ENCODE measurements at places on chromosomes 4 and X.

DNA sequence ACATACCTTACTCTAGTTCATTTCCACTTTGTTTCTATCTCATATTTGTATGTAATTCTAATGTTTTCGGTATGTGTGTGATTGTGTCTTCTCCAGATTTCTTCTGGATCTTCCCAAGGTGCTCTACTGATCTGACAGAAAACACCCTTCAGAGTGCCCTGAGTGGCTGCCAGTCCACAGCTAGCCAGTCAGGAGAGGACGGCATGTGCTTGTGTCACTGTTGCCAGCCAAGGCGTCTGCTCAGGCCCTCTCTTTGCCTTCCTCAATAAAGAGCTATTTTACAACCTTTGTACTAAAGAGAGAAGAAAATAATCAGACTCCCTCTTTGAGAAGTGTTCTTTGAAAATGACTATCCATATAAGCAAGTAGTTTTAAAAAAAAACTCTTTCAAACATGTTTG is 29.0 kb downstream of the CD99L2 start:
- no peak for DNase-seq

DNA sequence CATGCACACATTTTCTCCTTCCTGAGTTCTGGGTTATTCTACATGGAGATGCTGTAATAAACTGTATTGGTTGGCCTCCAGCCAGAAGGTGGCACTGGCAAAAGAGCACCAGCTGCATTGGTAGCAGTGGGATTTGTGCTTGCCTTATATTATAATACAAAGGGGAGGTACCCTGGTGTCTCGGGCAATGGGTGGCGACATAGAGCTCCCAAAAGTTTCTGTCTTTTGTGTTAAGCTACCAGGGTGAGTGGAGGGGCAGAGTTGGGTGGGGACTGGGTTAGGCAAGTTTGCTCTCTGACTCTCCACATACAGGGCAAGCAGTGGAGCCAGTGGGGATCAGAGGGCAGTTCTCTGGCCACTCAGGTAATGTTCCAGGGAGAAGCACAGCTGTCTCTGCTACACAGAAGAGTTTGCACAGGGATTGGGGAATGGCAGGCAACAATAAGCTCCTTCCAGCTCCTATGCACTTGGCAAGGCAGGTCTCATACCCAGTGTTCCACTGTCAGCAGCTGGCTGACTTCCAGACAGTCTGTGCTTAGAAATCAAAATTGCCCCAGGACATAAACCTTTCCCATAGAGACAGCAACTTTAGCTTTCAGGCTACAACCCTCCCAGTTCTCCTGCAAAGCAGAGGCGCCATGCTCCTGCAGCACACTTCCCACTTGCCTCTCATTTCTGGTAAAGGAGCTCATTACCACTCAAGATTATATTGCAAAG is 463.9 kb upstream of the PCDH7 start:
- no peak for DNase-seq

- no peak for DNase-seq
Observed at GRCh38 chrX:150688911-150689451, 4.2 kb upstream of the MTMR1 start.

DNA sequence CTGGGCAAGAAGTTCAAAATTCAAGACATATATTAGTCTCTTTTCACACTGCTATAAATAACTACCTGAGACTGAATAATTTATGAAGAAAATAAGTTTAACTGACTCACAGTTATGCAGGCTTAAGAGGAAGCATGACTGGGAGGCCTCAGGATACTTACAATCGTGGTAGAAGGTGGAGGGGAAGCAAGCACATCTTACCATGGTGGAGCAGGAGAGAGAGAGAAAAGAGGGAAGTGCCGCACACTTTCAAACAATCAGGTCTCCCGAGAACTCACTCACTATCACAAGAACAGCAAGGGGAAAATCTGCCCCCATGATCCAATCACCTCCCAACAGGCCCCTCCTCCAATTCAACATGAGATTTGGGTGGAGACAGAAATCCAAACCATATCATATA is 273.3 kb upstream of the RASGEF1B start:
- DNase-seq, result no peak

DNA sequence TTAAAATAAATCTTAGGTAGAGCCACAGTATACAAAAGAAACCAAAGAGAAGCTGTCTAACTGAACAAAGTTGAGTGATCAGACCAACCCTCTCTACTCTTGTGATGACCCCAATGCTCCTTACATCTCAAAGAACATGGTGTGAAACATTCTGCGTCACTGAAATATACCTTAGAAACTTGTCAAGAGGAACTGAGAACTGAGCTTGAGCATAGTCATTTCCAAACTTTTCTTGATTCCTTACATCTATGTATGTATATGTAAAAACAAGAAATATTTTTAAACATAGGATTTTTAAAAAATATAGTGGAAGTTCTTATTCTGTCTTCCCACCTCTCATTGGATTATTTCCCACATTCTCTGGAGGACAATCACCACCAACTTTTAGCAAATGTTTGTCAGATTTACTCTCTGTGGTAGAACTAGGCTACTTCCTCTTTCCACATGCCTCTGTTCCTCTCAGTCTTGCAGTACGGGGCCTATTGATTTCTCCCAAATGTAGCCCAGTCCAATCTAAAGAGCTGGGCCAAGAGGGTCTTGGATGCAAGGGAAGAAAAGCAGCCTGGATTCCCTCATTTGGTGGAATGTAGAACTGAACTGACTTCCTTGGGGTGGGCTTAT is 98.2 kb upstream of the HHIP start:
- no peak for DNase-seq

DNA sequence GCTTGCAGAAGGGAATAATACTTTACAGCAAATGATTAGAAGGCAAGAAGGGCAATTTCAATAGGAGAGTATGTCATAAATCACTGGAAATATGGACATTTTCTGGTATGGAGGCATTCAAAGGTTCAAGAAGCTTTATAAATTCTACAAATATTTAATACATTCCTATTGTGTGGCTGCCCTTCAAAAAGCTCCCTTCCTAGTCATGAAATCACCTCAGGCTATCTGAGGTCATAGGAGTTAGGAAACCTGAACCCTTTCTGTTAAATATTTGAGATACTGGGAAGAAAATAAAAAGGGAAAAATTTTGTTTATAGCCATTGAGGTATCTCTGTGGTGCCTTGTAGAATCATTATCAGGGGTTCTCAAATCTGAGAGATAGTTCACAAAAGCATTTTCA is 316.8 kb upstream of the EMCN start:
- no peak for DNase-seq

DNA sequence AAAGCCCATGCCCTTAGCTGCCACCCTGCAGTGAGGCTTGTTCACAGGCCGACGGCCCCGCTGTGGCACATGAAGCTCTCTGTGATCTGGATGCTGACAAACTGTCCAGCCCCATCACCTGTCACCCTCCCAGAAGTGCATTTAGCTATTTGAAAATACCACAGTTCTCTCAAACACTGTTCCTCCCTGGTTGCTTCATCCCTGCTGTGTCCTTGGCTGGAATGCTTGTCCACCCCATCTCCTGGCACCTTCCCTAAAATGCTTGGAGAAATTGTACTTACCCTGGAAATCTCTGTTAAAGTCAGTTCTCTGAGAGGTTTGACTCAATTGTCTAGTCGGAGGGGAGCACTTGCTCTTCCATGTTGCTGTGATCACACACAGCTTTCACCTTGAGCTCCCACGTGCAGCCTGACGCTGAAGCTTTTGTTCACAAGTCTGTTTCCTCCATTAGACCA is 10.1 kb downstream of the SYNPO2 start:
- no peak for DNase-seq

- no peak for DNase-seq
Observed at GRCh38 chr4:165328101-165328425, 594 bp downstream of the MSMO1 start.

- no peak for DNase-seq
Observed at GRCh38 chrX:49042581-49043219, 457 bp downstream of the TFE3 start.

DNA sequence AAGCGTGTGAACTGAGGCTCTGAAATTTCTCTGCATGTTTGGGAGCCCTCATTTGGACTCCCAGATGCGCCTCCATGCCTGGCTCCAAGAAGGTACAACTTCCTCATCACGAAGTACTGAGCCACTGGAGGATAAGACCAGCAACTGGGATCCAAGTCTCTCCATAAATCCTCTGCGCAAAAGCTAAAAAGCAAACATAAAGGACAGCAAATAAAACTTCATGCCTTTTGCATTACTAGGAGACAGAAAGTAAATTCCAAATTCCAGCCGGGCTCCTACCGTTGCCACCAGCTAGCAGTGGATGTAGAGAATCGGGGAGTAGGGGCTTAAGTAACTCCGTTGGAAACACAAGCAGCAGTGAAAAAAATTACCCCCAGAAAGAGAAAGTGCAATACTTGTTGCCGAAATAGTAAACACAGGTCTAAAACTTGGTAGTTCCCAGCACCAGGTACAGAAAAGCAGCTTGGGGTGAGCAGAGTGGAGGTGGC is 477.1 kb upstream of the TENM3 start:
- DNase-seq, result no peak

- no peak for DNase-seq
Observed at GRCh38 chrX:20347481-20347880, 80.8 kb upstream of the RPS6KA3 start.

GRCh38 chrX:108019382-108019875 is 25.4 kb upstream of the VSIG1 start:
- DNase-seq, result peak; percentile 39

- no peak for DNase-seq
Observed at GRCh38 chr4:2166253-2166652, 75.7 kb downstream of the HAUS3 start.

DNA sequence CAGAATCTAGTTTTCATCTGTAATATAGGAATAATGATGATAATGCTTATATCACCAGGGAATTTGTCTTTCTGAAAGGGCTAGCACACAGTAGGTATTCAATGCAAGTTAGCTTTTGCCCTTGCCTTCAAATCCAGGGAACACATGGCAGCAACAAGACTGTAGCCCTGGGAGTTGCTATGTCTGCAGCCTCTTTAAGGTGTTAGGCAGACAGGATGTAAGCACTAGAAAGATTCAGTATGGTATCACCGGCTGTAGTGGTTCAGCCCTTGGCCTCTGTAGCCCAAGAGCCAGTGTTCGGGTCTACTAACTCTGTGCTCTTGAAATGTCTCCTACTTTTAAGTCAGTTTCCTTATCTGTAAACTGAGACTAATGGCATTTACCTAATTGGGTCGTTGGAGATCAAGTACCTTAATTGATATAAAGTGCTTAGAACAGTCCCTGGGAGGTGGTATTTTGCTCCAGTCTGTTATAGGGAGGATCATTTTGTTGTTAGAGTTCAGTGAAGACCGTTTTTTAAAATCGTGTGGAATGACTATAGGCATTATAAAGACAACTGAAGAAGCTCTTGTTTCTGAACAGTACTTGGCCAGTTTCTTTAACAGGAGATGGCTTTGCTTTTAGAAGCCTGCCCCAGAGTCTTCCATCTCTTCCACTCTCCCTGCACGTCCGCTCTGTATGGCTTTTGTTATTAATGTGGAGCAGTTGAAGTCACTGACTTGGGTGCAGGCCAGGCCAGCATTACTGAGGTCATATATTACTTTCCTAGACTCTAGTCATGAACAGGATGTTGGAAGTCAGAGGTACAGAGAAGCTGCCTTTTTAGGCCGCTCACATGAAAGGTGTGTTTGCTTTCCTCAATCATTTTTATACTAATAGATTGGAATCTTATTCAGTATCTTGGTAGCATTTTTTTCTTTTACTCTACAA is 44.8 kb downstream of the GAB1 start:
- DNase-seq, result no peak

GRCh38 chrX:11756354-11757318 is 1.4 kb upstream of the MSL3 start:
- DNase-seq, result no peak

DNA sequence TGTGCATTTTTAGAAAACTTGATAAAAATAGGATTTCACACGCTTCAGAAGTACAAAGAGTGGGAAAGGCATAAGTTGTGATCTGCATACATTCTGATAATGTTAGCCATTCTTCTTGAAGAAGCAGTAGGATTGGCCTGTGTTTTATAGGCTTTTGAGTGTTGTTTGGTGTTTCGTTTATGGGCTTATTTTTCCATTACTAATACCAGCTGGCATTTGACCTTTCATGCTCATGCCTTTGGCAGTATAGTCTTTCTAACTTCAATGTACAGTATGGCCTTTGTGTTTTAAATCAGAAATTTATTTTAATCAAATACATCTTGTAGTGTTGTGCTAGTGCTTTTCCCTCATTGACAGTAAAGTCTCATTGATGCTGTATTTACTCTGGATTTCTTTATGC is 51.5 kb upstream of the SLC4A4 start:
- no peak for DNase-seq

GRCh38 chrX:101759000-101759399 is 99.3 kb upstream of the ARMCX2 start:
- DNase-seq, result peak; percentile 1

DNA sequence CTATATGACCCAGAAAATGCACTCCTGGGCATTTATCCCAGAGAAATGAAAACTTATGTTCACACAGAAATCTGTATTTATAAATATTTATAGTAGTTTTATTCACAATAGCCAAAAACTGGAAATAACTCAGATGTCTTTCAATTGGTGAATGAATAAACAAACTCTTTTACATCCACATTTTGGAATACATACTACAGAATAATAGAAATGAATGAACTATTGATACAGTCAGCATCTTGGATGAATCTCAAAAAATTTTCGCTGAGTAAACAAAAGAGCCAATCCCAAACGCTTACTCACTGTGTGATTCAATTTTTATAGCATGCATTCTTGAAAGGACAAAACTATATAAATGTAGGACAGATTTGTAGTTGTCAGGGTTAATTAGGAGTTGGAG is 75.1 kb upstream of the HTR2C start:
- DNase-seq, result no peak

GRCh38 chr4:6367371-6367851 is 97.8 kb downstream of the WFS1 start:
- no peak for DNase-seq

GRCh38 chrX:126064901-126065541 is 101.1 kb downstream of the DCAF12L2 start:
- no peak for DNase-seq

DNA sequence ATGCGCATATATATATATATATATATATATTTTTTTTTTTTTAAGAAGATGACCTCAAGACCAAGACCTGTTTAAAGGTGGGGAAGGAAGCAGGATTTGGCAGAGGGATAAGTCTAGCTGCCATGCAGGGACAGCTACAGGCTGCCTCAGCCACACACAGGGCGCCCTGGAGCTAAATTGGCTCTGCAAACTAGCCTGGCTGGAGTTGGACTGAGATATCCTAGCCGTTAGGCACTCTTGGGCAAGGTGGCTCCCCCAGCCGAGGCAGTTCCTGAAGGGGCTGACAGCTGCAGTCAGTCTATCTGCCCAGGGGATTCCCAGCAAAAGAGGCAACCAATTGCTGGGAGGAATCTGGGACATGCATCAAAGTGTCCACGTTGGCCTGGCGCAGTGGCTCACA is 21.9 kb downstream of the TRIML1 start:
- no peak for DNase-seq

GRCh38 chrX:140916872-140917271 is 85.5 kb upstream of the SPANXB1 start:
- no peak for DNase-seq

GRCh38 chr4:113884655-113885054 is 94.8 kb downstream of the ARSJ start:
- no peak for DNase-seq
